ENCODE measurements at places on chromosomes 7 and 10.

DNA sequence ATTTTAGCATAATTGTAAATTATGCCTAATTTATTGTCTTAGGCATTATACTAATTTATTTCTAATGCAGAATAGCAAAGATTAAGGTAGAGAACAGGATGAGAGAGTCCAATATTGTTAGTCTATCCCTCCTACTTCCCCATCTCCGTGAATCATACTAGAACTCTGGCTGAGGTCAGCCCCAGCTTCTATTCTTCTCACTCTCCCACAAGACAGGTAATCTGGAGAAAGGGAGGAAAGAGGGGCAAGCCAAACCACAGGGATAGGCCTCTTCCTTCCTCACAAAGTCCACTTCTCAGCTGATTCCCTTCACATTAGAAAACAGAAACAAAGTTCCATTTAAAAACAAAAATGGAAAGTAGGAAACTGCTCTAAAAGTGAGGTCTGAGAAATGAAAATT lies 117.5 kb upstream of the LAMB4 start:
- DNase-seq: no peak

DNA sequence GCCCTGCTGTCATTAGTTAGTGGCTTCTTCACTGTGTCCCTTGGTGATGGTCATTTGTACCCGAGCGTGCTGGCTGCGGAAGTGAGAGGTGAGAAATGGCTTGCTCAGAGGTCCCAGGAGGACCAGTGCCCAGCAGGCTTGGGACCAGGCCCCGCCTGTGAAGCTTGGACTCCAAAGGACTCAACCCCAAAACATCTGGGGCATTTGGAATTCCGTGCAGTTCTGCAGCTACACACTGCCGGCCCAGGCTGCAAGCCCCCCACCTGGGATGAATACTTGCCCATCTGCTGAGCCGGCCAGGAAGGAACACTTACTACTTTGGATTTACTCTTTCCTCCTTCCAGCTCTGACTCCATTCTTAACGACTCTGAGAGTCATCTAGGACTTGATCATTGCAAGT lies 18.0 kb downstream of the ECHDC3 start:
- DNase-seq: no peak

DNA sequence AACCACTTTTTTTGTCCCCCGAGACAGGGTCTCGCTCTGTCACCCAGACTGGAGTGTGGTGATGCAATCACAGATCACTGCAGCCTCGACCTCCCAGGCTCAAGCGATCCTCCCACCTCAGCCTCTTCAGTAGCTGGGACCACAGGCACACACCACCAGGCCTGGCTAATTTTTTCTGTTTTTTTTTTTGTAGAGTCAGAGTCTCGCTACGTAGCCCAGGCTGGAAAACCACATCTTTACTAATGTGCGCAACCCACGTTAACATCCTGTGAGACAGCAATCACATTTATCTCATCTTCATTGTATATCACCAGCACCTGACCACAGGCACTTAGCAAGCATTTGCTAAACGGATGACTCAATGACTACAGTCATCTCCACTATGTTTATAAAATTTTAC lies 77.8 kb upstream of the ATP6V0A4 start:
- DNase-seq: peak; percentile 85

DNA sequence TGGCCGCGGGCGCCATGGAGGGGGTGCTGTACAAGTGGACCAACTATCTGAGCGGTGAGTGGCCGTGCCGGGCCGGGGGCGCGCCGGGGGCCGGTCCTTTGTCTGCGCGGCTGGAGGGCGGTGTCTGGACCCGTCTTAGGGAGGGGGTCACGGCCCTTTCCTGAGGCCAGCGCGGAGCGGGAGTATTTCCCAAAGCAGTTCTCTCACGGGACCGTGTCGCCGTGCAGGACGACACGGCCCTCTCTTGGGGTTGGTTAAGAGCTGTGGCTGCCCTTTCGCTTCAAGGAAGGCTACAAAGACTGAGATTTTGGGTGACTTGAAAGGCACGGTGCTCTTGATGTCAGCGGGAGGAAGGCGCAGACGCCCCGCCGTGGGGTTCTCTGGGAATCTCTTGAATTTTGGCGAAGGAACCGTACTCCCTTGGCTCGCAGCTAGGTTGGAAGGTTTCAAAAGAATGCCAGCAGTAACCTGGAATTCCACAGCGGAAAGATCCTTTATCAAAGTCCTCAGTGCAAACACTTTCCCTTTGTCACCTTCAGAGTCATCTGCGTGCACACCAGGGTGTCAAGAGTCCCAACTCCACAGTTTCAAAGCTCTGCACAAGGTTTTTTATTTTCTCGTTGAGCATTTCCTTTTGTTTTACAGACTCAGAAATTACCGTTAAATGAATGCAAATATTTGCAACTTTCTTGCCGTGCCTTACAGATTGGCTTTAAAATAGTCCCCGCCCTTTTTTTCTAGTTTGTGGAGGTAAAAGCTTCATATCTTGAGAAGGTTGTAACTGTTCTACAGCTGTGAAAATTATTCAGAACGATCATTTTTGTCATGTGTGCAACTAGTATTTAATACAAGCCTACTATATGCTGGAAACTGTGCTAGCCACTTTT lies 780 bp downstream of the PLEKHA8 start:
- peak; percentile 28 for DNase-seq

DNA sequence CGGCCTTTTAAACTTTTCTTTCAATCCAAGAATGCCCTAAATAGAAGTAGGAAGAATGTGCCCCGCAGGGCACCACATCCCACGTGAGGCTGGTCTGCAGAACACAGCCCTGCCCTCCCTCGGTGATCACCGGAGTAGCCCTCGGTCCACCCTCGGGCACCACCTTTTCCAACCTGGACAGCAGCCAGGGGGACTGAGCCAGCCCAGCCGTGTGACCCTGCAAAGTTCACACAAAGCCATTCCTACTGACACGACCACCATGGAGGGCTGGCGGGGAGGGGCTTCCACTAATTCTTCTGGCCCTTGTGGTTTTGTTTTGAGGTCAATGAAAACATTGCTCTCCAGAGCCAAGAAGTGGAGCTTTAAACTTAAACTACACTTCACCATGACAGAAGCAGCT lies 132.2 kb downstream of the TCERG1L start:
- DNase-seq: no peak

DNA sequence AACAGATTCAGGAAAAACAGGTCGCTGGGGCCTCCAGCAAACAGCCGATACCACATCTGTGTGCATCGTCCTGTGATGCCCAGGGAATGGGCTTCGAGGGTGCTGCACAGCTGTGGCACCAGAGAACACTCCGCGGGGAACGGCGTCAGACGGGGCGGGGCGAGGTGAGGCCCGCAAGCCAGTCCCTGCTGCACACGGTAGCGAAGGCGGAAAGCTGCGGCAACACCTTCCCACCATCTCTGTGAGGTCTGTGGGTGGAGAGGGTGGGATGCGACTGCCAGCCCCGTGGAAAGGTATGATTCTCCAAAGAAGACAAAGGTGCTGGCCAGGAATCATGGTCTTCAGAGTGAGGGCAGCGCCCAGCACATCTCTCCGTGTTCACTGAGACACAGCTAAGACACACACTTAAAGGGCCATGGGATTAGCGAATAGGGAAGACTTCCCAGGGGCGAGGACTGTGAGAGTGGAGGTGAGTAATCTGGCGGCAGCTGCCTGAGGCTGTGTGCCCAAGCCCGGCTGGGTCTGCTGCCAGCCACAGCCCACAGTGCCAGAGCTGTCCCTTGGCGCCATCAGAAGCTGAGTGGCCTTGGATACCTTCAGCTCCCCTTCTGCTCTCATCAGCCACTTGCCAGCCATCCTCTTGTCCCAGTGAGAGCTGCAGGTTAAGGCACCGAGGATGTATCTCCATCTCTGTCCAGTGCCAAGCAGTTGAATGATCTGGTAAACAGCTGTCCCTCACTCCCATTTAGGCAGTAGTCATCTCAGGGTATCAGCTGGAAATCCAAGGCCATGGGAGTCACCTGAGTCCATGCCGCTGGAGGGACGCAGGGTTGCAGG lies 17.6 kb downstream of the PRKAG2 start:
- no peak for DNase-seq

GRCh38 chr10:67519434-67519833 lies 176.6 kb downstream of the CTNNA3 start:
- no peak for DNase-seq

- no peak for DNase-seq
These were observed 534.0 kb upstream of the ANKRD30A start for GRCh38 chr10:36591436-36591835.

DNA sequence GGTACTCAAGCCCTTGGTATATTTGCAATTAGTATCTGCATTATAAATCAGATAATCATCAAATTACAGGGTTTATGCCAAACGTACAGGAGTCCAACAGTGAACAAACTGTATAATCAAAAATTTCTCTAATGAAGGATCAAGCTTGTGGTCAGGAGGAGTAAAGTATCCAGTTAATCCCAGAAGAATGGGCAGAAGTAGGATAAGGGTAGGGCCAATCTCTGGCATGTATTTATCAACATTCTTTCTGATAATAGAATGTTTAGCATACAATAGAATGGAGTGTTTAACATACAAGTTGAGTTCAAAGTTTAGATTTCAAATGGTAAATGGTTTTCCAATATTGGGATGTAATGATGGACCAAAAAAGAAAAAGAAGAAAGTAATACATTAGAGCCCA lies 103.0 kb downstream of the CALD1 start:
- no peak for DNase-seq

DNA sequence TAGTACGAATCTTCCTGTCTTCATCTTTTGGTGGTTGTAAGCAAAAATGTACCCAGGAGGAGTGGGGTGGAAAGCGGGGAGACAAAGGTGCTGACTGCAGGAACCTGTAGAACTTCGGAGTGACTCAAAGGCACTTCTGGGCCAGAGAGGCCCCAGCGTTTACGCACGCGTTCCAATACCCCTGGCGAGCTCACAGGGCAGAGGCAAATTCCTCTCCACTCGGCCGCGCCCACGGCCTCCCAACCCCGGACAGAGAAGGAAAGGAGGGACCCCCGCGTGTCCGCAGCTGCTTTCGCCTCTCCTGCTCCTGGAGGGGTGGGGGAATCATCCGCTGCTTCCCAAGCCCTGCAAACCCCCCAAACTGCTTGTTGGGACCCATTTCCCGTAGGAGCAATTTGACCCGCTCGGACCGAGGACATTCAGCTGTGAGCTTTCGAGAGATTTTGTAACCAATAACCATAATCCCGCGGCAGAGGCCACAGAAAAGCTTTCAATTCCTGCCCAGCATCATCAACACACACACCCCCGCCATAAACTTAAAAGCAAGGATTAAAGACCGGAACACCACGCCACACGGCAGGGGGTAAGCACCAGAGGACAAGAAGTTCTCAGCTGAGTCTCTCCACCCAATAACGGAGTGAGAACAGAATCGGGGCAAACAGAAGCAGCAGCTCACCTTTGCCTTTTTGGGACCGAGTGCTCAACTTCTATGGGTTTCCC lies 2.3 kb downstream of the IGF2BP3 start:
- peak; percentile 63 for DNase-seq

GRCh38 chr7:142110098-142110497 lies 1.4 kb upstream of the MGAM2 start:
- no peak for DNase-seq

DNA sequence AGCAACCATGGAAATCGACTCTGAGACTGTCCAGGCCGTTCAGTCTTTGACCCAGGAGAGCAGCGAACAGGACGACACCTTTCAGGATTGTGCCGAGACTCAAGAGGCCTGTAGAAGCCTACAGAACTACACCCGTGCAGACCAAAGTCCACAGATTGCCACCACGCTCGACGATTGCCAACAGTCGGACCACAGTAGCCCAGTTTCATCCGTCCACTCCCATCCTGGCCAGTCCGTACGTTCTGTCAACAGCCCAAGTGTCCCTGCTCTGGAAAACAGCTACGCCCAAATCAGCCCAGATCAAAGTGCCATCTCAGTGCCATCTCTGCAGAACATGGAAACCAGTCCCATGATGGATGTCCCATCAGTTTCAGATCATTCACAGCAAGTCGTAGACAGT lies 82.0 kb upstream of the SAMD8 start:
- no peak for DNase-seq

- no peak for DNase-seq
These were observed 357.5 kb upstream of the SHH start for GRCh38 chr7:156169474-156170370.

- DNase-seq: no peak
These were observed 37.3 kb upstream of the SEMA3D start for GRCh38 chr7:85224171-85224570.

GRCh38 chr10:131841131-131841660 lies 59.6 kb upstream of the PPP2R2D start:
- no peak for DNase-seq

GRCh38 chr7:100547872-100548271 lies 8.9 kb downstream of the AGFG2 start:
- DNase-seq: peak; percentile 34

- DNase-seq: no peak
These were observed 184.8 kb downstream of the CXCL12 start for GRCh38 chr10:44199991-44200655.

DNA sequence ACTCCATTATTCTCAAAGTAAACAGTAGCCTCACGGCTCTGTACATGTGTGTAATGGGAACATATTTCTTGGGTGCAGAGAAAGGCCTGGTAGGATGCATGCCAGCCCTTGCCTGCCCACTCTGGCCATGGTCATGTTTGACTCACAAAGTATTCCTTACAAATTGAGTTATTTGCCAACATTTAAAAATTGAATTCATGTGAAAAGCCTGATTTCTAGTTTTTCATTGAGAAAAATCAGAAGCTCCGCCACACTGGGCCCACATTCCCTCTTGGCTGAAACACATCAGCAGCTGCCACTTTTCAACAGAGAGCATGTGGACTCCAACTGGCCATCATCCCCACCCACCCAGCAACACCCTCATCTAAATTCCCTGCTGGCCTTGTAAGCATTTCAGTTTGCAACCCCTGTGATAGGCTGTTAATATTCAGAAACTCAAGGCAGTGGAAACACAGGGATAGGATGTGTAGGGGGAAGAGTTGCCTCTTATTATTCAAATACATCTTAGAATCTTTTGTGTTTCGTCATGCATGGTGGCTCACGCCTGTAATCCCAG lies 40.9 kb downstream of the CDH23 start:
- DNase-seq: no peak

- DNase-seq: no peak
These were observed 53.4 kb downstream of the MPP7 start for GRCh38 chr10:28249512-28249911.

GRCh38 chr7:129465080-129465479 lies 30.8 kb downstream of the STRIP2 start:
- DNase-seq: no peak

- no peak for DNase-seq
These were observed 124.9 kb downstream of the NPY start for GRCh38 chr7:24408798-24409430.

- no peak for DNase-seq
These were observed 570.2 kb downstream of the PHTF2 start for GRCh38 chr7:78368771-78369170.

- peak; percentile 19 for DNase-seq
These were observed 311.4 kb upstream of the LRGUK start for GRCh38 chr7:133815611-133816210.

- no peak for DNase-seq
These were observed 109.9 kb upstream of the ADO start for GRCh38 chr10:62694537-62695126.

DNA sequence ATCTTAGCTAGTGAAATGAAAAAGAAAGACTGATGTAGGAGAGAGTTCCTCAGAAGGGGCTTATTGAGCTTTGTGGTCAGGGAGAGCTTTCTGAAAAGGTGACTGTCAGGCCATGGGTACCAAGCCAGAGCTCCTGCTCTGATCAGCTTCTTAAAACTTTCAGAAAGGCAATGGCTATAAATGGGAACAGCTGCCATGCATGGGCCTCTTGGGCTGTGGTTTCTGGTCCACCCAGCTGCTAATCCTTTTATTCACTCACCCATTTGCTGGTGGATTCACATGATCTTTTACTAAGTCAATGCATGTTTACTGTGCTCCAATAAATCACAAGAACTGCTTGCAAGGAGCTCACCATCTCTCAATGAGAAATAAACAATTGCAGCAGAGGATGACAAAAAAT lies 60.1 kb upstream of the ZPBP start:
- no peak for DNase-seq
